Motor neuron (in vitro differentiated cells): ENCODE measurements at places on chromosomes 12 and 14. TPM values are rescaled to one million over a fixed set of nuclear protein-coding genes. Genes with fewer than 3 reads are reported as not detected.

OAS1 gene
- total RNA-seq, result 0.53 and 1.00 TPM in 2 replicates

LTB4R gene
- 0.92 and 1.4 TPM in 2 replicates for total RNA-seq

KRT77 gene
- total RNA-seq, result 0.13 TPM in 1 of 2 replicates, not detected in the other

NGB gene
- total RNA-seq, result 0.09 and 0.25 TPM in 2 replicates

PPM1H gene
- total RNA-seq, result 7.6 and 8.2 TPM in 2 replicates

ITGB7 gene
- total RNA-seq, result 0.45 and 1.6 TPM in 2 replicates

CLMN gene
- total RNA-seq, result 2.2 and 3.6 TPM in 2 replicates

DCP1B gene
- 13.9 and 15.8 TPM in 2 replicates for total RNA-seq

PMEL gene
- 1.3 and 2.2 TPM in 2 replicates for total RNA-seq

IL26 gene
- total RNA-seq, result not detected in 2 replicates

TMTC1 gene
- total RNA-seq, result 5.5 and 5.8 TPM in 2 replicates

TMPRSS12 gene
- total RNA-seq, result 0.16 TPM in 1 of 2 replicates, not detected in the other

SSTR1 gene
- 0.14 and 0.25 TPM in 2 replicates for total RNA-seq

CLEC2A gene
- total RNA-seq, result not detected in 2 replicates

RNF212B gene
- not detected in 2 replicates for total RNA-seq

- peak; percentile 44 for ATAC-seq
Measured at GRCh38 chr12:75120311-75120711, 89.3 kb downstream of the KCNC2 start.

- ATAC-seq, result no peak
Measured at GRCh38 chr12:1328391-1328790, 266.0 kb downstream of the FBXL14 start.

GRCh38 chr12:98162906-98163678 lies 352.3 kb upstream of the TMPO start:
- no peak for ATAC-seq

- ATAC-seq, result no peak
Measured at GRCh38 chr12:101772012-101772775, 32.9 kb upstream of the SYCP3 start.

DNA sequence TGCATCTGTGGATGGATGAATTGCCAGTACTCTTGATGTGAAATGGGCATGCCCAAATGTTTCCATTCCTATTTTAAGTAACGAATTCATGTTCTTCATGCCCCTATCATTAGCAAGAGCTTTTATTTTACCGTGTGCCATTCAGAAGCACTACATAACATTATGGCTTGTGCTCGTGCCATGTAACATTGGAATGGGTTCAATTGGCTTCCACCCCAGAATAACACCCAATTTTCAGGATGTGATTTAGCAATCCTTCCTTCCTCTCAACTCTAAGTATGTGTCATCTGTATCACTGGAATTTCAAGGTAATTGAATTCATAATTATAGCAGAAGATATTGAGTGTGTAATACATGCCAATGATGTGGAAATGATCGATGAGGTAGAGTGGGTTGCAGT lies 145.8 kb upstream of the TMPO start:
- no peak for ATAC-seq

GRCh38 chr12:82524641-82525040 lies 162.1 kb upstream of the TMTC2 start:
- ATAC-seq, result peak; percentile 44

GRCh38 chr12:15050659-15051058 lies 77.8 kb downstream of the PDE6H start:
- ATAC-seq, result no peak

DNA sequence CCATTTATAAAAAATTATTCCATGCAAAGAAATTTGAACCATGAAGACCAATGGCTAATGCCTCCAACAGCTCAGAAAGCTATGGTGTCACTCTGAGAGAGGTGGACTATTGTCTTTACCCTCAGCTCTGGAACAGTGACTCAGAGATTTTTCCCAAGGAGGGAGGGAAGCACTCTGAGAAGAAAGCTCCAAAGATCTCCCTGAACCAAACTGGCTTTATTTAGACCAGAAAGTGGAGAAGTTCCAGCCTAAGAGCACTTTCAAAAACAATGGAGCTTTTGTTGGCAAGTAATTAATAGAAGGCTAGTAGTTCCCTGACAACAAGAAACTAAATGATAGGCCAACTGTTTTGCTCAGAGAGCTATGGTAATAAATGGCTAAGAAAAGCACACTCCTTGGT lies 599.9 kb upstream of the MDGA2 start:
- no peak for ATAC-seq

GRCh38 chr12:974271-974862 lies 16.7 kb upstream of the ERC1 start:
- no peak for ATAC-seq

- ATAC-seq, result no peak
Measured at GRCh38 chr12:83186419-83186818, 499.7 kb downstream of the TMTC2 start.

DNA sequence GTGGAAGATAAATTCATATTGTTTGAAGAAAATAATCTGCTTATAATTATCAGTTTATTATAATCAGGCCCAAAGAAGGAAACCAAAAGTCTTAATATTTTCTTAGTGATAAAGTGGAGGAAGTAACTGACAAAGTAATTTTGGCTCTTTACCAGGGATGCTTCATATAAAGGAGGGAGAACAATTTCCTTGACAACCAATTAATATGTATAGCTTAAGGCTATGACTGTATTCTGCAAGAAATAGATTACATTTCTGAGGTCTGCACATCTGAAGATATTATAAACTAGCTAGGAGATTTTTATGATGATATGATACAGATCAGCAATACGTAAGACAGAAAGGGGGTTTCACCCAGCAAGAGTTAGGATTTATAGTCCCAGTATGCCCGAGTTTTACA lies 90.8 kb downstream of the BICD1 start:
- no peak for ATAC-seq

GRCh38 chr12:91316907-91317269 lies 134.3 kb upstream of the DCN start:
- no peak for ATAC-seq

DNA sequence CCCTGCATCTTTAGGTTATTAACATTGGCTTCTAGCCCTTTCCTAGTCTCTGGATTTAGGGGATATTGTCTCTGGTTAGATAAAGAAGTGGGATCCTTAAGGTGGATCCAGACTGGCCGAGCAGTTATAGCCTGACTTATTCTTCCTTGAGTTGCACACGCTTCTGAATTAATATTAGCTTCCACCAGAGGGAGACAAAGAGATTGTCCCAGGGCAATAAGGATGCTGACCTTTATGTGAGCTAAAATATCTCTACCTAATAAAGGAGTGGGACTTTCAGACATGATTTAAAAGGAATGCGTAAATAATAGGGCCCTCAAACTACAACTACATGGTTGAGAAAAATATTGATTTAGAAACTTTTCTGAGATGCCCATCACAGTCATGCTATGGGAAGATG lies 139.7 kb downstream of the SLCO1B3 start:
- ATAC-seq, result no peak

DNA sequence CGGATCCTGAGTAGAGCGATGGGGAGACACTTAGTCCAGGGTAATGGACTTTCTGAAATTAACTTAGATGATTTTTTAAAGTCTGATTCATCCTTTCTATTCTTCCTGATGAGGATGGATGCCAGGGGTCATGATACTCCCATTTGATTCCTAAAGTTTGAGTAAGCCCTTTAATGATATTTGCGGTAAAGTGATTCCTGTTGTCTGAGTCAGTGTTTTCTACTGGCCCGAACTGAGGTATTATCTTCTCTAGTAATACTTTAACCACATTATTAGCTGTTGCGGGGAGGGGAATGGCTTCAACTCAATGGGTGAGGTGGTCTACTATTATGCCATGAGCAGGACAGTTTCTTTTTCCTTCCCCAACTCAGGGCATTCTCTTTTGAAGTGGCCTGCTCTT lies 111.6 kb downstream of the RIN3 start:
- no peak for ATAC-seq

- ATAC-seq, result peak; percentile 11
Measured at GRCh38 chr14:89955022-89955744, 544 bp upstream of the TDP1 start.

DNA sequence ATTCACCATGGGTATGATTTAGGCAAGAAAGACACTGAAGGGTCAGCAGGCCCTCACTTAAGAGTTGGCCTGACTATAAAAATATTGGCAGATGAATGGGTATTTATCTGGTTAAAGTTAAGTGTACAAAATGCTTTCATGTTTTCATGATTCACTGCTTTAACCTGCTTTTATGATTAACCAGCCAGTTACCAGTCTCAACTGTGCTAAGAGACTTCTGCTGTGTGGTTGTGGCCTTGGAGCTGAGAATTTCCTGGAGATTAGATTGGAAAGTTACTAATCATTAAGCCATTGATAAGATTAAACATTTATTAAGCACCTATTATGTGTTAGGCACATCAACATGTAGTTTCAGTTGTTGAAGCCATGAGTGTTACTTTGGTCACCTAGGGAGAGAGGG lies 68.9 kb downstream of the RASSF8 start:
- no peak for ATAC-seq

GRCh38 chr12:96425951-96426350 lies 25.7 kb upstream of the CDK17 start:
- ATAC-seq, result no peak

- ATAC-seq, result peak; percentile 70
Measured at GRCh38 chr14:95328729-95329503, 9.2 kb upstream of the CLMN start.

GRCh38 chr12:28265435-28266042 lies 75.3 kb downstream of the CCDC91 start:
- no peak for ATAC-seq
